AG09309 (cell line): ENCODE measurements at places on chromosomes 7 and 10.

- DNase-seq = peak; percentile 91
Observed at GRCh38 chr7:84372155-84372621, 177.6 kb upstream of the SEMA3A start.

- DNase-seq = no peak
Observed at GRCh38 chr7:73668886-73669230, 1.2 kb downstream of the VPS37D start.

DNA sequence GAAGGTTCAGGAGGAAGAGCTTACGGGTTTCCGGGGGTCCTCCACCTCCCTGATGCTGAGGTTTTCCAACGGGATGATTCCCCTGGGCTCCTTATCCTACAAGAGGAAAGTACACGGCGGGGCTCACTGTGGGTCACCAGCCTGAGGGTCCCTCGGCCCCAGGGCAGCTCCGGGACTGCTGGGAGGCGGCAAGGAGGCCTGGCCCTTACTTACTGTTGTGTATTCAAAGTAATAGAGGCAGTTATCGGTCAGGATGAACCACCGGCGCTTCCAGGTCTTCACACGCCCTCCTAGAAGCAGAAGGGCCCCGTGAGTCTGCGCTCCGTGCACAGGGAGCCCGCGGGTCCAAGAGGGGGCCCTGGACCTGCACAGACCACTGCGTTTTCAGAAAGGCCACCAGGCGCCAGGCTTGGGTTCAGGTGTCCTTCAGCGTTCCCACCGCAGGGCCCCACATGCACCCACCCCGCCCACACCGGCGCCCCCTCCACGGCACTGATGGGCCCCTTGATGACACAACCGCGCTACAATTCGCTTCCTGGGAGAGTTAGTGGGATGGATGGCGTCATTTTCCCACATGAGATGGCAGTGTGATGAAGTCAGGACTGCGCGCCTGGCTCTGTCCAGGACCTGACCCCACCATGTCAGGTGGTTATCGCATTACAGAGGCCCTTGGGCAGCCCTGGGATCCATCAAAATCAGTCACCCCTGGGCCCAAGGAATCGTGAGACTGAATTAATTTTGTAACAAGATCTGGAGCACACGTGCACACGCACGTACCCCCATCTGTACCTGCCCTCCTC, 106.7 kb downstream of the CYTH3 start:
- DNase-seq = no peak

DNA sequence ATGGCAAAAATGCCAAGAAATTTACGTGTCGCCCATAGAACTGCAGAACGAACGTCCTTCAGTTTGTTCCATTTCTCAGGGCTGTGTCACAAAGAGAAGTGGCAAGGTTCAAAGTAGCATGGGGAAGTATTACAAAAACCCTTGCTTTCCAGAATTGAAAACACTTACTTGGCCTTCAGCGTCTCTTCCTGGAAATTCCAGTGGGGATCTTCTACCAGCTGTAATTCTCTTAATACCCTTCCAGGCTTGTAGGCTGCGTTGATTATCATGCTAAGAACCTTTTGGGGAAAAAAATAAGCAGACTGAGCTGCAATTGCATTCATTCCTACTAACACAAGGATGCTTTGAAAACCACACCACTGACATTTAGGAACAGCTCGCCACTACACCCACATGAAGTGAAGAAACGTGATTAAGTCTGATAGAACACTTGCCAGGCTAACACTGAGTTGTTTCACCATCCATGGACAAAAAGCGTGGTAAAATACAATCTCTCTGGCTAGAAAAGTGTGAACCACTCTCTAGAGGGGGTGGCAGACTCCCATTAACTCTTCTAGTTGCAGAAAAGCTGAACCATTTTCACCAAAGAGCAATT, 222.3 kb downstream of the SFMBT2 start:
- no peak for DNase-seq

GRCh38 chr7:92731335-92732063, 104.9 kb downstream of the CDK6 start:
- DNase-seq = no peak

DNA sequence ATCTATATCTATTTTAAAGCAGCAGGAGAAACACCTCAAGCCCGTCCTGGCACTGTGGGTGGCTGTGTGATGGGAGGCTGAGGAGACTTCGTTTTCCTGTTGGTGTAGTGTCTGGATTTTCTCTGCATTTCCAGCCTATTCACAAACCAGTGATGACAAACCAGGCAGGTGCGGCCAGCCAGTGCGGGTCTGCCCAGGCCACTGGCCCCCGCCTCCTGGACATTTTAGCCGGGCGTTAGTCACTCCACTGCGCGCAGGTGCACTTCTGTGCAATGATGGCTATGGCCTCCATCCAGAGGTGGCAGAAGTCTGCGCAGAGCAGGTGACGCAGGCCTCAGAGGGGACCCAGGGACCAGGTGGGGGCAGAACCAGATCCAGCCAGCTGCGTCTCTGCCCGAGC, 64.9 kb upstream of the PITRM1 start:
- DNase-seq = no peak

DNA sequence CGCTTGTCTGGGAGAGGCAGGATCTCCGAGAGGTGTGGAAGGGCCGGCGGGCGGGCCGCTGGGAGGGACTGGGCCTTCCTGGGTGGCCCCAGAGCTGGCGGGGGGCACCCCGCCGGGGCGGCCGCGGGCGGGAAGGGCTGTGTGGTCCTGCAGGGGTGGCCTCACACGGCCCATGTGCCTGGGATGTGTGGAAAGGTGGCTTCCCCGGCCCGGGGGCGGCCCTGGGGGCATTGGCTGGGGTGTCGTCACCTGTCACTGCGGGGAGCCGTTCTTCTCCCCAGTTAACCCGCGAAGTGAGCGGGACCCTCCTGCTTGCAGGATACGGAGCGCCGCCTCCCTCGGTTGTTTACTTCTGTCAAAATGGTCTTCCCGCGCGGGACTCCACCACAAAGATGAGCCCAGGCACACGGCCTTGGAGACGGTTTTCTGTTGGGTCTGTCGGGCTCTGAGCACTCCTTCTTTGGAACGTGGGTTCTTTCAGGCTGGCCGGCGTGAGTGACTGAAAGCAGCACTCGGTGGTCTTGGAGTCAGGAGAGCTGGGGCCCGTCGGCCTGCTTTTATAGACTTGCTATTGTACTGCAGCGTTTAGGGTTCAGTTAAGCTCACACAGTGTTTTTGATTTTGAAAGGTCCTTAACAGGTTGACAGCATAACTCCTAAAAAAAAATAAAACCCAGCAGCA, 700 bp downstream of the SMC3 start:
- no peak for DNase-seq

DNA sequence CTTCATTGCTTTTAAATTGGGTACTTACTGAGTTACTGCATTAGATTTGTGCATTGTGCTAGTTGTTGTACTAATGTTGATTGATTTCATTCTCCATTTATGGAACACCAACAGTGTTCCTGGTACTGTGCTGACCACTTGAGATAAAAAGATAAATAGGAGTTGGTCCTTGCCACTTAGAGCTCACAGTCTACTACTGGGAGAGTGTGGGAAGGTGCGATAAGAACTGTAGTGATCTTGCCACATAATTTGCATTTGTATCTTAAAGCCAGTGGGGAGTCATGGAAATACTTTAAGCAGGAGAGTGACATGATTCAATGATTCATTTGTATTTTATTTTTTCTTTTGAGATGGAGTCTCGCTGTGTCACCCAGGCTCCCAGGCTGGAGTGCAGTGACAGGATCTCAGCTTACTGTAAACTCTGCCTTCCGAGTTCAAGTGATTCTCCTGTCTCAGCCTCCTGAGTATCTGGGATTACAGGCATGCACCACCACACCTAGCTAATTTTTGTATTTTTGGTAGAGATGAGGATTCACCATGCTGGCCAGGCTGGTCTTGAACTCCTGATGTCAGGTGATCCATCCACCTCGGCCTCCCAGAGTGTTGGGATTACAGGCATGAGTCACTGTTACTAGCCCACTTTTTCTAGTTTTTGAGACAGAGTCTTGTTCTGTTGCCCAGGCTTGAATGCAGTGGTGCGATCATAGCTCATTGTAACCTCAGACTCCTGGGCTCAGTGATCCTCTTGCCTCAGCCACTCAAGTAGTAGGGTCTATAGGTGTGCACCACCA, 51.2 kb upstream of the TMEM248 start:
- DNase-seq = no peak

DNA sequence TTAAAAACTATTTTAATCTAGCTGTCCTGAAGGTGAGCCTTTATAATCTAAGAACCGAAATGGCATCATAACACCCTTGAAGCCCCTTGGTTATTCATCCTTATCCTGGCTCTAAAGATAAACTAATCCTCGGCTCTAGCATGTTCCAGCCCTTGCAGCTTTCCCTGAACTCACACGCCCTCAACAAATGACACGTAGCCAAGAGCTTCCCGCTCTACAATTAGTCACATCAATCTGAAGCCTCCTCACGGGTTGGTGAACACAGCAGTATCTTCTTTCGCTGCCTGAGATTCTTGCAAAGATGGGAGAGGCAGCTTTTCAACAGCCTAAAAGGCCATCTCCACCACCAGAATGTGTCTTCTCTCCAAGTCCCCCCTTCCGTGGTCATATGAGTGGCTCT, 4.1 kb downstream of the FRMD4A start:
- DNase-seq = no peak

DNA sequence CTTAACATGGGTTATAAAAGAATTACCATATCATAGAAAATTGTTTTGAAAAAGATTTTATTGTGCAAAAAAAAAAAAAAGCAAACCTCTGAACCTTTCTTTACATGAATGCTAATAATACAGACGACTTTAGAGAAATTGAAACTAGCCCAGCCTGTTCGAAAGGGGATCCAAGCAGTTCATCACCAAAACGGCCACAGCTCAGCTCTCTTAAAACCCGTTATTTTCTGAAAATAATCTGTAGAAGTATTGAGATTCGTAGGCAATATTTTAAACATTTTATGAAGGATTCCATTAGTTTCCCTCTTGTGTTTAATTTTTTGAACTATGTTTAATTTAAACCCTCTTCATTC, 9.9 kb upstream of the GSAP start:
- no peak for DNase-seq

DNA sequence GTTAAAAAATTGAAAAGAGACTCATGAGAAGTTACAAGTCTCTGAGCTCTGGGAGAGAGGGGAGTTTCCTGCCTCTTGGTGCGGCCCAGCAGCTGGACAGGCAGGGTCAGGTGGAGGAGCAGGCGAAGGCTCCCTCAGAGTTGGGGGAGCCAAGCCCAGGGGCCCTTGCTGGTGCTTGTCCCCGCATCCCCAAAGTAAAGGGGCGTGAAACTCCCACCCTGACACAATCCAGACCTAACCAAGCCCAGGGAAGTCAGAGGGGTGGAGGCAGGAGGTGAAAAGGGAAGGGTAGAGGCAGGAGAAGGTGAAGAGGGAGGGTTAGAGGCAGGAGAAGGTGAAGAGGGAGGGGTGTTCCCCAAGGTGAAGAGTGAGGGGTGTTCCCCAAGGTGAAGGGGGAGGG, 322.8 kb downstream of the GLRX3 start:
- DNase-seq = no peak

- no peak for DNase-seq
Observed at GRCh38 chr10:131531265-131532190, 220.0 kb upstream of the TCERG1L start.

DNA sequence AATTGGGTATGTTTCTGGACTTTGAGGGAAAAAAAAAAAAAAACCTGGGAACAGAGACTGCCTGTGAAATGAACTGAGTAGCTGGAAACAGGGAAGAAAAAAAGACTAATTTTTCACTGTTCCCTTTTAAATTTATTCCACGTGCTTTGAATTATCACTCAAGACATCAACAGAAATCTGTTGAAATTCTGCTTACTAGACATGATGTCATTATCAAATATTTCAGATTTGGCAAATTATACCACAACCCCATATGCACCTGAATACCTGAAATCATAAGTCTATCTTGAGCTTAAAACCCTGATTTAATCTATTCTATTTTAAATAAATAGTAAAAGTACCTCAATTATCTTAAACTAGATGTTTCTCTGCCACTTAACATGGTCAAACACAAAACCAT, 5.0 kb upstream of the REEP3 start:
- no peak for DNase-seq

GRCh38 chr7:17150018-17150417, 148.4 kb upstream of the AHR start:
- DNase-seq = no peak

- DNase-seq = no peak
Observed at GRCh38 chr10:131899695-131900349, 986 bp upstream of the PPP2R2D start.

GRCh38 chr10:80410578-80411145, 2.3 kb downstream of the PRXL2A start:
- DNase-seq = no peak

DNA sequence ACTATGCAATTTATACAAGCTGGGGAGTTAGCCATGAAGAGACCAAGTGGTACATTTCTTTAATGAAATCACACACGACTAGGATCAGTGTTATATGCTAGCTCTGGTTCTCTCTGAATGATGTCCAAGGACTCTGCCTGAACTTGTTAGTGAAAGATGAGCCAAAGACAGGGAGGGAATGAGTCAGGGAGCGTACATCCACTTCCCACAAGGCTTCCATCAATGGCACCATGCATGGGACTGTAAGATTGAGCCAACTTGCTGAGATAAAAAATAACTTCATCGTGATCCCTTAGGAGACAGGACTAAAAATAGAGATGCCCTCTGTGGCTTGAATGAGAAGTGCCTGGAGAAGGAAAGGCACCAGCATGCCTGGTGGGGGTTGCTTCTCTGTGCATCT, 629.7 kb downstream of the ACTR3B start:
- no peak for DNase-seq

- no peak for DNase-seq
Observed at GRCh38 chr7:157116762-157117161, 22.0 kb upstream of the UBE3C start.

- DNase-seq = no peak
Observed at GRCh38 chr10:6918305-6918704, 338.2 kb upstream of the PRKCQ start.

- DNase-seq = peak; percentile 64
Observed at GRCh38 chr10:70694418-70695141, 22.3 kb downstream of the ADAMTS14 start.

- peak; percentile 75 for DNase-seq
Observed at GRCh38 chr7:17986851-17987250, 40.8 kb downstream of the PRPS1L1 start.

- DNase-seq = no peak
Observed at GRCh38 chr10:49103761-49104160, 11.6 kb downstream of the VSTM4 start.

DNA sequence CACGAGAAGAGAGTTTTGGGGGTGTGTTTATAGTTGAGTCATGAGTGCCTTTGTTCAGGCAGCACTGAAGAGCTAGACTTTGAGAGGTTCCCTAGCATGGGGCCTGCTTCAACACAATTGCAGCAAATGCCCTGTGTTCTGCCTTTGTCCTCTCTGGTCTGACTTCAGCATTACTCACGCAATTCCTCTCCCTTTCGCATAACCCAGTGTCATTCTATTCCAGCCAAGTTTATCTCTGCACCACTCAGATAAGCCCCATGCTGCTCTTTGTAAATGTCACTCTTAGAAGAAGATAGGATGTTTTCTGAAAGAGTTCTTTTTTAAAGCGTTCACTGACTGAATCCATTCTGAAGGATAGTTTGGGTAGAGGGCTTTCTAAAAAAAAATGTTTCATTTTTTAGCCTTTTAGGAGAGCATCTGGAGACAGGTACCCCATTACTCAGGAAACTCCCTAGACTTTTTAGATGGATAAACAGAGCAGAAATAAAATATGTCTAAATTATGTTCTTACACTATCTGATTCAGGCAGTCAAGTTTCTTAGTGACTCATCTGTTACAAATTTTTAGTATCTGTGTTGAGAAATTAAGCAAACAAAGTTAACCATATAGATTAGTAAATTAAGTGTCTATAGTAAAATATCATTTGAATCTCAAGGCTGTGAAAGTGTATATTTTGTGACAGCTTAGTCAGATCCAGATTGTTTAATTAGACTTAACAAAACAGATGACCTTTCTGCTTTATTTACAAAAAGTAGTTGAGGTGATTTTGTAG, 318.5 kb downstream of the GPR158 start:
- DNase-seq = no peak

- no peak for DNase-seq
Observed at GRCh38 chr10:58972576-58973234, 203.7 kb upstream of the PHYHIPL start.
